ENCODE measurements at places on chromosomes 3 and 15.

GRCh38 chr3:36643192-36643591 lies 121.2 kb downstream of the DCLK3 start:
- DNase-seq, result no peak

GRCh38 chr3:180179562-180179961 lies 142.8 kb upstream of the PEX5L start:
- DNase-seq, result no peak

DNA sequence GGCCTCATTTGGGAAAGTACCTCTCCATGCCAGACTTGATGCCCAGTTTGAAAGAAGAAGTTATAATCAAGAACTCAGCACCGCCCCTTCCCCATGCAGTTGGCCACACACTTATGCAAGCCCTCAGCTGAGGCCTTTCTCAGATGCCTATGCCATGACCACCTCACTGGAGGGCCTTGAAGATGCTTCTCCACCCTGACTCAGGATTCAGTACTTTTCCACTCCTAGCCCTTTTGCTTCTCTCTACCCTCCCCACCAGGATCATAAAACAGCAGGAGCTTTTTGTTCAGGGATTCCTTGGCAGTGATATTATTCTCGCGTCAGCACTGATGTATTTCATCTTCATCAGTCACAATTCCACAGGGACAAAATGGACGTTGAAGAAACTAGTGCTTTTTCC lies 313.5 kb downstream of the PYDC2 start:
- DNase-seq, result no peak

GRCh38 chr3:37885814-37886213 lies 24.1 kb downstream of the CTDSPL start:
- no peak for DNase-seq

- peak; percentile 39 for DNase-seq
Observed at GRCh38 chr3:28916713-28917499, 364.0 kb upstream of the RBMS3 start.

DNA sequence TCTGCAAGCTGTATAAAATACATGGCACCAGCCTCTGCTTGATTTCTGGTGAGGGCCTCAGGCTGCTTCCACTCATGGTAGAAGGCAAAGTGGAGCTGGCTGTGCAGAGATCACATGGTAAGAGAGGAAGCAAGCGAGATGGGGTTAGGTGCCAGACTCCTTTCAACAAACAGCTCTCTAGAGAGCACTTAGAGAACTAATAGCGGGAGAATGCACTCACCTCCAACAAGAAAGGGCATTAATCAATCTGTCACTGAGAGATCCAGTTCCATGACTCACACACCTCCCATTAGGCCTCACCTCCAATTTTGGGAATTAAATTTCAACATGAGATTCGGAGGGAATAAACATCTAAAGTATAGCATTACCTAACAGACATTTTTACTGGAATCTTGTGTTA lies 644.1 kb upstream of the ARRDC4 start:
- no peak for DNase-seq

DNA sequence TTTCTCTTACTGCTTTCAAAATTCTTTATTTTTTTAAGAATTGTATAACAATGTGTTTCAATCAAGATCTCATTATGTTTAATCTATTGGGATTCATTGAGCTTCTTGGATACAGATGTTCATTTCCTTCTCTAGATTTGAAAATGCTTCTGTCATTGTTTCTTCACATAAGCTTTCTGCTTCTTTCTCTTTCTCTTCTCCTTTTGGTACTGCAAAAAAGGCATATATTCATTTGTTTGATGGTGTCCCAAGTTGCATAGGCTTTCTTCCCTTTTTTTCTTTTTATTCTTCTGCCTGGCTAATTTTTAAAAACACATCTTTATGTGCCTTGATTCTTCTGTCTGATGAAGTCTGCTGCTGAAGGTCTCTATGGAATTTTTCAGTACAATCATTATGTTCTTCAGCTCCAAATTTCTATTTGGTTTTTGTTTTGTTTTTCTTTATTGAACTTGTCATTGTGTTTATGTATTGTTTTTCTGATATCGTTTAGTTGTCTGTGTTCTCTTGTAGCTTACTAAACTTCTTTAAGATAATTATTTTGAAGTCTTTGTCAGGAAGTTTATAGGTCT lies 88.9 kb downstream of the DTWD1 start:
- no peak for DNase-seq

GRCh38 chr3:63333815-63334214 lies 55.7 kb downstream of the SYNPR start:
- DNase-seq, result no peak

DNA sequence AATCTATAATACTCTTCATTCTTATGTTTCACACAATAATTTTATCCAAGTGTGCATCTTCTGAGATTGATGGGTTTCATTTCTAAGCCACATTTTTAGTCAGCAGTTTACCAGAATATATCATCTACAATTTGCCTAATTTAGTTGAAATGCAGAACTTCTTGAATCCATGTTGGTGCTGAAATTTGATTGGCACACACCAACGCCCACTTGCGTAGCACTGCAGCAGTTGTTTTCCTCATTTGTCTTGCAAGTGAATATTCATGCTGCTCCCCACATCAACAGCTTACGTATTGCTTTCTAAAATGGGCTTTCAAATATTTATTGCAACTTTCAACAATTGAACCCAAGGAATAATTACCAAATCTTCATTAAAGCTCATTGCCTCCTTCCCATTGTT lies 87.8 kb upstream of the CTDSPL start:
- no peak for DNase-seq

DNA sequence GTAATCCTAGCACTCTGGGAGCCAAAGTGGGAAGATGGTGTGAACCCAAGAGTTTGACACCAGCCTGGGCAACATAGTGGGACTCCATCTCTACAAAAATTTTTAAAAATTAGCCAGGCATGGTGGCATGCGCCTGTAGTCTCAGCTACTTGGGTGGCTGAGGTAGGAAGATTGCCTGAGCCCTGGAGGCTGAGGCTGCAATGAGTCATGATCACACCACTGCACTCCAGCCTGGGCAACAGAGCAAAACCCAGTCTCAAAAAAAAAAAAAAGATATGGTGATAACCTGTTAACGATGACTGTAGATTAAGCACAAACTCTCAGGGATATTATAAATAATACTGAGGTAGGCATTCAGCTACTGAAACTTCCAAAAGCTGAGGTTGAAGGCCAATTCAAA lies 107.5 kb downstream of the SLC49A4 start:
- no peak for DNase-seq

GRCh38 chr3:194775731-194776130 lies 90.0 kb downstream of the FAM43A start:
- no peak for DNase-seq

- no peak for DNase-seq
Observed at GRCh38 chr3:177221744-177222143, 24.5 kb upstream of the TBL1XR1 start.

DNA sequence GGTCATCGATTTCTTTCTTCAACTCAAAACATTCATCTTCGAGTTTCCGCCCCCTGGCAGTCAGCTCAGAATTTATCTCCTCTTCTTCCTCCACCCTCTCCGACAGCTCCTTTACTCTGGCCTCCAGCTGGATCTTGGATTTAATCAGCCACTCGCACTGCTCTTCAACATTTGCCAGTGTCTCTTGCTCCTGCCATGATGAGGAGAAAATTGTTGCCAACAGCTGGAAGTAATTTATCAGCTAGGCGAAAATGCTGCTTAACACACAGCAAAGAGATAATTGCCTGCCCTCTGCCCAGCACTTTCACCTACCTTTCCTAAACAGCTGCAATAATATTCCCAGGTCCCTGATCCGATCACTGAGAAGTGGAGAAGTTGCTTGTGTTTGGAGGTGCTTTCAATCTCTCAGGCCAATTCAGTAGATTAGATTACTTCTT lies 69.3 kb downstream of the MYH15 start:
- no peak for DNase-seq

- no peak for DNase-seq
Observed at GRCh38 chr3:34942256-34942655, 697.1 kb upstream of the ARPP21 start.

DNA sequence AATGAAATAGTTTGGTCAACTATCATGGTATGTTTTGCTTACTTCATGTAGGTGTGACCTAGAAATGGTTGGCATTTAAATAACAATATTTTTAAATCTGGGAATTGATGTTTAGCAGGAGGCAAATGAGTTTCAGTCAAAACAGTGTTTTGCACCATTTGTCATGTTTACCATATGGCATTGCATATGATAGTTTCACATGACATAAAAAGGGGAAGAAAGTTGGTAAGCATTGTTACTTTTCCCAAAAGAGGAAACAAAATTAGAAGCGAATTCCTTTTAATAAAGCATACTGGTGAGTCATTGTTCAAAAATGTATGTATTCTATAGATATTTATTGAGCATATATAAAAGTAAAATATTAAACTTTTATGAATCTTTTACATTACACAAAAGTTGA lies 2.3 kb downstream of the RNF13 start:
- DNase-seq, result no peak

DNA sequence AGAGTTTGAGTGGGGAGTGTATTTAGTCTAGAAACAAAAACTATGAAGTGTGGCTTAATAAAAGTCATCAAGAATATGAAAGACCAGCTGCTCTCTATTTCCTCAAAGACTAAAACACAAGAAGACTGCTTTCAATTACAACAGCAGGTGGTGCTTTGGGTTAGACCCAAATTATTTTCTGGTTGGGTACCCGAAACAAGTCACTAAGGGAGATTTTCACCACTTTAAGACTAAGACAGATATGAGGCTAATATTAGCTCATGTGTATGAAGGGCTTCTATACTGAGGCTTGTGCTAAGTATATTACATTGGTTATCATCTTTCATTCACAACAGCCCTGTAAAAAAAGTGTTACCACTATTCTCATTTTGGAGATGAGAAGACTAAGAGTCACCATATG lies 43.1 kb downstream of the COL8A1 start:
- DNase-seq, result no peak

DNA sequence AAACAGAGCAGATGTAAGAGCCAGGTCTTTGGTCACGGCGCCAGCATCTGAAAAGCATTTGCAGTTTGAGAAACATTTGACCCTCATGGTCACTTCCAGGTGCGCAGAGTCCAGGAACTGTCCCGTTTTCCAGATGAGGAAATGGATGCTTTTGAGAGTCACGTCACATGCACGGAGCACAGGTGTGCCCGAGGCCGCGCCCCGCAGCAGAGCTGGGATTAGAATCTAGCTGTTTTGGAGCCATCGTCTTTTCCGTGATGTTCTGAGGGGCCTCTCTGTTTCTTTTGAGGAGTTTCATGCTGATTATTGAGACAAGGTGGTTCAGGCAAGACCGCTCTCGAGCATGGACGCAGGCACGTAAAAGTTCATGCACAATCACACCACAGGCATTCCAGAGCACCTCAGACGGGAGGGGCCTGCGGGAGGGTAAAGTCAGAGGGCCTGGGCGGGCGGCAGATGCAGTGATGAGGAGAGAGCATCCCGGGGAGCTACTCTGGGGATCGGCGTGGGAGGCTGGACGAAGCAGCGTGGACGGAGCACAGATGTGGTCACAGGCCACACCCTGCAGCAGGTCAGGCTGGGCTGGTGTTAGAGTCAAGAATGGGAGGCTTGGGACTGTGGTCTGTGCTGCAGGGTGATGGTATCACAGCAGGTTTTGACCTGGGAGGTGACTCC lies 139.2 kb upstream of the MEF2A start:
- no peak for DNase-seq

GRCh38 chr15:34782901-34783300 lies 12.4 kb downstream of the ACTC1 start:
- no peak for DNase-seq

DNA sequence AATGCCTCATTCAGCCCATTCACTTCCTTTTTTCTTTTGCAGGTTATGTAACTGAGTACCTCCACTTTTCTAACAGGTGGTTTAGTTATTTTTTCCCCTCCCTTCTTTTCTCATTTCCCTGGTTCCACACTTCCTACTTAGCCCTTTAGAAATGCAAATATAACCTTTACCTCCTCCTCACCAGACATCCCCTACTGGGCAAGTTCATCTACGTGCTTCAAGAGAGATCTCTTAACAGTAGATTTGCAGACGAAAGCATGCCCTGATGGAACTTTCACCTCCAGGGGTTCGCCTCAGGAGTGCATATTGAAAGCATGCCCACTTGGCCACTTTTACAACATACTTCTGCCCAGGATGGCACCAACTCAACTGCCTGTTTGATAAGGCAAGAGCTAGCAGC lies 314.1 kb upstream of the LRRC3B start:
- no peak for DNase-seq

GRCh38 chr15:39227001-39227400 lies 353.9 kb upstream of the THBS1 start:
- no peak for DNase-seq

- no peak for DNase-seq
Observed at GRCh38 chr3:141913150-141913811, 36.8 kb downstream of the ATP1B3 start.

- DNase-seq, result no peak
Observed at GRCh38 chr3:112635674-112636073, 5.3 kb downstream of the CCDC80 start.

GRCh38 chr3:42639192-42639591 lies 14.3 kb upstream of the ZBTB47 start:
- DNase-seq, result no peak

GRCh38 chr15:90001683-90002427 lies 731 bp downstream of the ZNF710 start:
- DNase-seq, result no peak

- no peak for DNase-seq
Observed at GRCh38 chr15:44096596-44096995, 98.5 kb downstream of the FRMD5 start.

DNA sequence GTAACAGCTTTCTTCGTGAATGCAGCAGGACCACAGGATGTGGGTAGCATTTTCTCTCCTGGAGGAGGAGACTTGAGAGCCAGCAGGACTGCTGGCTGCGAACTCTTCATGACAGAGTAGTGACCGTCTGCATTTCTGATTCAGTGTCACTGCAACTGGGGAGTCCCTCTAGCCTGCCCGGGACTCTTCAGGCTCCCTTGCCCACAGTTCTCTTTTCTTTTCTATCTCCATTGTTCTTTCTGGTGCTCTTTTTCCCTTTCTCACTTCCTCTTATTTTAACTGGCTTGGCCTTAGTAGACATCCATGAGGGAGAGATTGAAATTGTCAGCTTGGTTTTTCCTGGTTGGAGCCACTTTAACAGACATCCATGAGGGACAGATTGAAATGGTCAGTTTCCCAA lies 49.9 kb upstream of the P2RY1 start:
- DNase-seq, result no peak

DNA sequence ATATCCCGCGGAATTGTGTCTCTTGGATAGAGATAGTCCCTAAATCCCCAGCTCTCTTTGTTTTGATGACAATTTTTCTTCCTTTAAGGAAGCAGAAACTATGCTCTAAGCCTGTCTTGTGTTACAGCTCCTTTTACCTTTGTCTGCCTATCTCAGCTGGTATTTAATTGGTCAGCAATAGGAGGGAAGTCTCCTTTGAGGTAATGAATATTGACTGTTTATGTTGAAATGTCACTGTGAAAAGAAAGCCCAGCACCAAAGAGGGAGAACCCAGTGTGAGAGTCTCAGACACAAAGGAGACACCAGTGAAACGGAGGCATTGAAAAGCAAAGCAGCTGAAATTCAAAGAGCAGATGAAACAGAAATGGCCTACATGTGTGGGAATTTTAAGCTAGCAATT lies 372.6 kb downstream of the NR2F2 start:
- DNase-seq, result no peak

Data from NCI-H748 treated with DMSO at 0.1 percent for 48 hours (cell line).